Uterine smooth muscle cell (primary cell): ENCODE measurements at places on chromosomes 7 and 10. TPM values are rescaled to one million over a fixed set of nuclear protein-coding genes. Genes with fewer than 3 reads are reported as not detected.

DRGX gene
- total RNA-seq: not detected in 2 replicates

C1QL3 gene
- total RNA-seq: not detected in 2 replicates

GARIN1A gene
- 0.33 and 0.87 TPM in 2 replicates for total RNA-seq

ZPBP gene
- not detected in 2 replicates for total RNA-seq

SUGCT gene
- 3.9 and 7.2 TPM in 2 replicates for total RNA-seq

FAM241B gene
- total RNA-seq: 0.77 and 0.87 TPM in 2 replicates

FAM131B gene
- total RNA-seq: 2.3 and 4.1 TPM in 2 replicates

PTPRN2 gene
- 0.11 and 0.50 TPM in 2 replicates for total RNA-seq

CDNF gene
- total RNA-seq: 1.1 and 1.3 TPM in 2 replicates

UCMA gene
- not detected in 2 replicates for total RNA-seq

PNLIPRP3 gene
- total RNA-seq: 0.11 and 0.12 TPM in 2 replicates
